ENCODE measurements at places on chromosomes 7 and 10.

GRCh38 chr7:117126676-117127075, 173.4 kb downstream of the ST7 start:
- DNase-seq, result no peak

DNA sequence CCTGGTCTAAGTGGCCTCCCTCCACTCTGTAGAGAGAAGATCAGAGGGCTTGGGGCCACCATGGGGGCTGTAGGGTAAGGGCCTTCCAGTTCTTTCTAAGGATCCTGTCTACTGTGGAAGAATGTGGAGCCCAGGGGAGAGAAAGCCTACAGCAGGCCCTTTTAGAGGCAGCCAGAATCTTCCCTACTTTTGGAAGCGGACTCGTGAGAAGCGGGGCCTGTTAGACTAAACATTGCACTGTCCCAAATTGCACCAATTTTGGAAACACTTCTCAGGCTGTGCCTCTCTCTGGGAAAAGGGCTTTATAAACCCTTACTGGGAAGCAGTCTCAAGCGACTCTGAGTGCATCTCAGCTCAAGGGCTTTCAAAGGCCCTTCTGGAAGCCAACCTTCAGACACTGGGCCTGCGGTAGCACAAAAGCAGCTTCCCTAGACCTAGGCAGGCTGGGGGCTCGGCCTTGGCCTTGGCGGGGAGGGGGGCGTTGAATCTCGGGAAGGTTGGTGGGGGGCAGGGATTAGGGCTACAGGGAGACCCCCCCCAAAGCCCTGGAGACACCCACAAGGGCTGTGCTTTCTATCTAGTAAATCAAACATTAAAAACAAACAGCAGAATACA, 298.1 kb downstream of the GFRA1 start:
- DNase-seq, result no peak

- DNase-seq, result no peak
Observed at GRCh38 chr7:30302656-30303311, 18.4 kb downstream of the ZNRF2 start.

DNA sequence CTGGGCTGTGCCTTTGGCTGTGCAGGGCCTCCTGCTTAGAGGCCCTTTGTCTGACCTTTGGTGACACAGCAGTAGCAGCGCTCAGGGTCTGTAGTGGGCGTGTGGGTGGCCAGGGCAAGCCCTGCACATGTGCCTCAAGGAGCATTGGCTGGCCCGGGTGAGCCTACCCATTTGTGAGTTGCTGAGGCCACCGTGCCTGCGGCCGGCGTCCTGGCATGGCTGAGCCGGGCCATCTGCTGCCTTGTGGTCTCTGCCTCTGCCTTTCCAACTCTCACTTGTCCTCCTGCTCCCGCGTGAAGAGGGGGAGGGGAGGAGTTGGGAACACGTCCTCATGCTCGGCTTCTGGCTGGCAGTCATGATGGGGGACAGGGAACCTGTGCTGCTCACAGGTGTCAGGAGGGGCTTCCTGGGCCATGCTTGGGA, 9.2 kb upstream of the ORAI2 start:
- DNase-seq, result no peak

DNA sequence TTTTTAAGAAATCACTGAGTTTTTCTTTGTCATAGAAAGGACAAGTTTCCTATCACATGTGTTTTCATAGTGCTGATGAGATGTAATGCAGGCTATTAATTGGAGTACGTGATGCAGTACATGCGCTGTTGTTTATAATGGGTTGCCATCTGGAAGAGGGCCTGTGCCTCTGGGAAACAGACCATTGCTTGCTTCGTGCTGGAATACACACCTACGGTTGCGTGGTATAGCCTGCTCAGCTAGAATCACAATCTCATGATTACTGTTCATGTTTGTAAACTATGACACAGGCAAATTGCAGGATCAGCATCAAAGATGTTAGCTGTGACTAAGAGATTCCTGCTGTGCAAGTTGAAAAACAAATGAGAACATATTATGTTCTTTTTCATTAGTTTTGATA, 107.2 kb upstream of the STEAP1B start:
- DNase-seq, result no peak

- DNase-seq, result no peak
Observed at GRCh38 chr7:128056901-128057300, 25.7 kb upstream of the LRRC4 start.

DNA sequence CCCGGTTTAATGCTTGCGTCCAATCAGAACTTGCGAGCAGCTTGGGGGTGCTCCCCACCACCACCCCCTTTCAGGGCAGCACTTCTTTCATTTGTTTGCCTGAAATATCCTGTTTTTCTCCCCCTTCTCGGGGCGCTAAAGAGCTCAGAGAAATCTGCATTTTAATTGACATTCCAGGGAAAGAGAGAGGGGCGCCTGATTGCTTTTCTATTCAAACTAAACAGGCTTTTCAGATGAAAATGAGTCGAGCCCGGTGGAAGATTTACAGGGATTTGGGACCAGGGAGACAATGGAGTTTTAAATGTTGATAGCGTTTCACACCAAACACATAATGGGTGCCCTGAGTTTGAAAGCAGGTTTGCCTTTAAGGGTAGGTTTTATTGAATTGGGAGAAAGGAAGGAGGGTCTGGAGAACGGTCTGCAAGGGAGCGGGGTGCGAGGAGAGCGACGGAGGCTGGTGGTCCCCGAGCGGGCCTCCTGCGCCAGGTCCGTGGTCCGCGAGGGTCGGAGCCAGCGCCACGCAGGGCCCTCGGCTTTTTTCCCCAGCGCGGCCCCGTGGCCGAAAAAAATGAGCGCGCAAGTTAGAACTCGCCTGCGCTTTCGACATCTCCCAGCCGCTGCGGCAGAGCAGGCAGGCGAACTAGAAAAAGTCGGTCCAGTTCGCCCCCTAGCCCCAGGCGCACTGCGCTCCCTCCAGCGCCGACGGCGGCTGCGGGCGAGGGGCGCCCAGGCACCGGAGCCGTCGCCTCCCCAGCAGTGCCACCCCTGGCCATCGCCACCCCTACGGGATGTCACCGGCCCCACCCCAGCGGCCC, 1.3 kb downstream of the FGFR2 start:
- DNase-seq, result no peak

GRCh38 chr10:101535949-101536348, 52.1 kb downstream of the POLL start:
- no peak for DNase-seq

DNA sequence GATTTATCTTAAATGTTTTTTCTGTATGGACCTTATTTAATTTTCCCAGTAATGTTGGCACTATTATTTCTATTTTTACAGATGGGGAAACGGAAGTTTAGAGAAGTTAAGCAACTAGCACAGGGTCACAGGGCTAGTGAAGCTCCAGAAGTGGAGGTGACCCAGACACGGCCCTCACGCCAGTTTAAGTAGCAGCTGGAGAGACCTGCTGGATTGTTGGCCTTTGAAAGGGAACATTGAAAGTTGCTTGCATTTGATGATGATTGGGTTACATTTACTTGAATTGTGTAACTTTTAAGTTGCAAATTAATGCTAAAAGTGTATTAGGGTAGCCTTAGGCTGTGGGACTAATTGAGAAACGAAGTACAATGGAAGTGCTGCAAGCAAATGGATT, 25.6 kb downstream of the CDK14 start:
- DNase-seq, result no peak

- DNase-seq, result no peak
Observed at GRCh38 chr7:66699998-66700397, 40.5 kb upstream of the RABGEF1 start.

- DNase-seq, result no peak
Observed at GRCh38 chr7:17298840-17299482, 509 bp downstream of the AHR start.

GRCh38 chr10:97195706-97196222, 10.0 kb upstream of the SLIT1 start:
- no peak for DNase-seq

- no peak for DNase-seq
Observed at GRCh38 chr7:46549892-46550639, 629.0 kb upstream of the IGFBP3 start.

DNA sequence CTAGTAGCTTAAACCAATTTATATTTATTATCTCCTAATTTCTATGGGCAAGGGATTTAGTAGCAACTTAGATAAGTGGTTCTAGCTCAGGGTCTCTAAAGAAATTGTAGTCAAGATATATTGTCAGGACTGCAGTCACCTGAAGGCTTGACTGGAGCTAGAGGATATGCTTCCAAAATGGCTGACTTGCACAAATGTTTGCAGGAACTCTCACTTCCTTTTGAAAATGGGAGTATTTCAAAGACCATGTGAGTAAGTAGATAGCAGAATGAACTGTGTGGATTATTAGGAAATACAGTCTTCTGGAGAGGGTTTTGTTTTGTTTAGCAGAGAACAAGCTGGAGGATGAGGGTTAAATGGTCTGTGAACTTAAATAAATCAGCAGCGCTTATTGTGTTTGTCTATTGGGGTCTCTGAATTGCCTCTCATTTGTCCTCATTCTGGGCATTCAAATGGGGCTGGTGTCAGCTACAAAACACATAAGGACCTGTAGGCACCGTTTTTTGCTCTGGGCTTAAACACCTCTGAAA, 524.6 kb downstream of the LRMDA start:
- no peak for DNase-seq

DNA sequence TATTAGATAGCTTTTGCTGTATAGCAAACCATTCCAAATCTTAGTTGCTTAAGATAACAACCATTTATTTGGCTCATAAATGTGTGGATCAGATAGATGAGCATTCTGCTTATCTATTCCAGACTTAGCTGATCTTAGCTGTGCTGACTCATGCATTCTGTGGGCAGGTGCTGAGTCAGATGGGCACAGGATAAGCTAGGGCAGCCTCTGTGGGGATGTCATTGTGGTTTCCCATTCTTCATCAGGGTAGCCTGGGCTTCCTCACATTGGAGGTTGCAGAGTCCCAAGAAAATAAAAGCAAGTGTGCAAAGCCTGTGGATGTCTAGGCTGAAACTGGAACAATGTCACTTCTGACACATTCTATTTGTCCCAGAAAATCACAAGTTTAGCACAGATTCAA, 917.0 kb downstream of the TYW1 start:
- DNase-seq, result no peak

DNA sequence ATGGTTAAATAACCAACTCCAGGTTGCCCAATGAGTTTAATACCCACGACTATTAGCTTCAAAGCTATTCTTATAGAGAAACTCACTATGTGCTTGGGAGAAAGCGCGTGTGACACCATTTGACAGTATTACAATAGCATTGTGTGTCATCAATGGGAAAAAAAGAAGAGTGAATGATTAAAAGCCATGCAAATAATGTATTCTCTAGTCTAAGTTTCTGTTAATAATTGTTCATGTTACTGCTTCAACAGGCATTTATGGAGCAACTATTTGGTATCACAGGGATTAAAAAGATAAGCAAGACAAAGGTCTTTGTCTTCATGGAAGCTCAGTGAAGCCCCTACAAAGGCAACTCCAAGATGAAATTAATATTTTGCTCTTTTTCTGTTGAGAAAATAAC, 47.2 kb downstream of the CAV1 start:
- no peak for DNase-seq
